ENCODE measurements at places on chromosomes 2 and 18. TPM values are rescaled to one million over a fixed set of nuclear protein-coding genes. Genes with fewer than 3 reads are reported as not detected.

The DPP10 gene
- total RNA-seq = not detected

The SATB2 gene
- 1.2 TPM for total RNA-seq

The MSGN1 gene
- not detected for total RNA-seq

The ERICH2 gene
- total RNA-seq = not detected

The OTOS gene
- total RNA-seq = not detected

The IMPA2 gene
- 16.8 TPM for total RNA-seq

The ACKR3 gene
- total RNA-seq = not detected

The ABCB6 gene
- 13.1 TPM for total RNA-seq

The NXPH2 gene
- total RNA-seq = not detected

The ZCCHC2 gene
- total RNA-seq = 1.6 TPM

The ATP9B gene
- 6.9 TPM for total RNA-seq

The ZAP70 gene
- total RNA-seq = not detected

The IGFBP5 gene
- total RNA-seq = 1.4 TPM

The NT5C1B gene
- total RNA-seq = not detected

The SH3YL1 gene
- total RNA-seq = 18.1 TPM

The NAB1 gene
- 20.0 TPM for total RNA-seq

The AGAP1 gene
- total RNA-seq = 3.2 TPM

The AMER3 gene
- total RNA-seq = not detected

The POTEJ gene
- not detected for total RNA-seq

The FBLN7 gene
- not detected for total RNA-seq

The CNDP1 gene
- not detected for total RNA-seq

The SFT2D3 gene
- 4.0 TPM for total RNA-seq

The SLC5A7 gene
- not detected for total RNA-seq

The TIMM21 gene
- 14.7 TPM for total RNA-seq

The LTBP1 gene
- total RNA-seq = 376 TPM
